ENCODE measurements at places on chromosomes 11 and 22.

GRCh38 chr11:101034076-101034475, 95.5 kb downstream of the PGR start:
- DNase-seq: no peak

DNA sequence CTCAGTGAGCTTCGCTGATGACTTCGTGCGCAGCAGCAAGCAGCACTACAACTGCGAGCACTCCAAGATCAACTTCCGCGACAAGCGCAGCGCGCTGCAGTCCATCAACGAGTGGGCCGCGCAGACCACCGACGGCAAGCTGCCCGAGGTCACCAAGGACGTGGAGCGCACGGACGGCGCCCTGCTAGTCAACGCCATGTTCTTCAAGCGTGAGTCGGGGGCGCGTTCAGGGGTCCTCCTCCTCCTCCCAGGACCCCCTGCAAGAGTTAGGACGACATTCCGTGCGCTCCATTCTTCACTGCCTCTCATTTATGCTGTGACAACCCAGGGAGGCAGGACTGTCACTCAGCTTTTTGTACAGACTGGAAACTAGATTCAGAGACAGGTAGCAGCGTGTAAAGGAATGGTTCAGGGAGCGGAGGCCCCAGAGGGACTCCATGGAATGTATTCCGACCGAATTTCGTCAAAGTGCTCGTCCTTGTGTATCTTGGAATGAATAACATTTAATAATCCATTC, 4.8 kb downstream of the SERPINH1 start:
- no peak for DNase-seq

GRCh38 chr11:107494055-107494454, 36.4 kb upstream of the CWF19L2 start:
- no peak for DNase-seq

- DNase-seq: no peak
Observed at GRCh38 chr11:7457211-7457610, 28.1 kb upstream of the OLFML1 start.

- DNase-seq: no peak
Observed at GRCh38 chr11:48036466-48036865, 56.1 kb downstream of the PTPRJ start.

- DNase-seq: no peak
Observed at GRCh38 chr11:13674799-13675509, 6.5 kb downstream of the FAR1 start.

GRCh38 chr22:35622191-35622913, 5.2 kb upstream of the MB start:
- DNase-seq: peak; percentile 60

GRCh38 chr11:93659841-93660240, 1.6 kb upstream of the CEP295 start:
- DNase-seq: no peak

DNA sequence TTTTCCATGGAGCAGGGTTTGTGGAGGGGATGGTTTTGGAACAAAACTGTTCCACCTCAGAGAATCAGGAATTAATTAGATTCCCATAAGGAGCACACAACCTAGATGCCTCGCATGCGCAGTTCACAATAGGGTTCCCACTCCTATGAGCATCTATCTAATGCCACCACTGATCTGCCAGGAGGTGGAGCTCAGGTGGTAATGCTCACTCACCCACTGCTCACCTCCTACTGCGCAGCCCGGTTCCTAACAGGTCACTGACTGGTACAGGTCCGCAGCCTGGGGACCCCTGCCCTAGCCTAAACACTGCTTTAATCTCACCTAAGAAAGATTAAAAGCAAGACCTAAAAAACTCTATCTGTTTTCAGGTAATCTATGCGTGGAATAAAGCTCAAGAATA, 553.0 kb downstream of the JRKL start:
- DNase-seq: no peak

GRCh38 chr11:11420191-11420898, 67.3 kb upstream of the CSNK2A3 start:
- no peak for DNase-seq

DNA sequence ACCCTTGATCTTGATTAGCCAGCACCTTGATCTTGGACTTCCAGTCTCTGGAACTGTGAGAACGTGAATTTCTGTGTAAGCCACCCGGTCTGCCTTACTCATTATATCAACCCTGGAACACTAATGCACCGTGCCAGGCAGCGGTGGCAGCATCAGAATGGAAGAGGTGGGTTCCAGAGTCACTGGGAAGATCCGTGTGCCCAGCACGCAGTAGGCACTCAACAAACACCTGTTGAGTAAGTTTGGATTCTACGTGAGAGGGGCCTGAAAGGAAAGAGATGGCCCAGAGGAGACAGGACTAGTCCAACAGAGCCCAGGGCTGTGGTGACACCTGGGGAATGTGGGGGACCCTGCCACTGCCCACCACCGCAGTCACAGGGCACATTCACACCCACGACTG, 6.6 kb upstream of the UPK3A start:
- DNase-seq: no peak

DNA sequence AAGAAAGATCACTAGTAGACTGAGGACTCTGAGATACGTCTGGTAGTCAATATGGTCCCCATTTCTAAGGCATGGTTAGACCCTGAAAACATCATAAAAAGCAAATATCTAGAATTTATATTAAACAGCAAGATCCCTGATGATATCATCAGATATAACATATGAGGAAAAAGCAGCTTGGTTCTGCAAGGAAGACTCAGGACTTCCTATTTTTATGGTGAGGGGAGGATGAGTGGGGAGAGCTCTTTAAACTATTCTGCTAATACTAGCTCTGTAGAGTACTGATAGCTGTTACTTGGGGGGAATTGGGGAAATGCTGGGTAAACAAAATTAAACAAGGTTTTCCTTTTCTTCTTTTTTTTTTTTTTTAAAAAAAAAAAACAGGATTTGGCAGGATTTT, 235.8 kb downstream of the SWAP70 start:
- no peak for DNase-seq

DNA sequence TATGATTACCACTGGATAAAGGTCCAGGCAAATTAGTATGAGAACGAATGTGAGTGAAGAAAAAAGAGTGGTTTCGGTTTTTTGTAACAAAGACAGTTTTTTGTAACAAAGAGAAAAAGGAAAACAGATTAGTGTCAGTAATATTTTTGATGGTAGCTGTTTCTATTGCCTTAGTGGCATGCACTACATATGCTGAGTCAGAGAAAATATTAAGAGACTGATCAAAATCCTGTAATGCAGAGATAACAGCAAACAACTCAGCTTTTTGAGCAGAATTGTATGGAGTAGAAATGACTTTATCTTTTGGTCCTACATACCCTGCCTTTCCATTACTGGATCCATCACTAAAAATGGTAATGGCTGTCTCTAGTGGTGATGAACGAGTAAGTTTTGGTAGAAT, 22.7 kb upstream of the MTNR1B start:
- DNase-seq: no peak

GRCh38 chr11:122653916-122654585, 1.5 kb upstream of the UBASH3B start:
- DNase-seq: no peak

Data from small intestine (tissue), 16 donors.